Smooth muscle cell of trachea (primary cell): ENCODE measurements at places on chromosomes 2 and 18. TPM values are rescaled to one million over a fixed set of nuclear protein-coding genes. Genes with fewer than 3 reads are reported as not detected.

The GALM gene
- total RNA-seq, result 64.7 and 64.8 TPM in 2 replicates

The EVX2 gene
- not detected in 2 replicates for total RNA-seq

The COL5A2 gene
- total RNA-seq, result 279 and 388 TPM in 2 replicates

The COL4A3 gene
- 0.17 and 0.29 TPM in 2 replicates for total RNA-seq

The STON1 gene
- 14.4 and 16.4 TPM in 2 replicates for total RNA-seq

The PLGLB2 gene
- total RNA-seq, result 2.0 TPM in 1 of 2 replicates, not detected in the other

The BMP10 gene
- not detected in 2 replicates for total RNA-seq

The KYNU gene
- total RNA-seq, result 1.2 and 5.3 TPM in 2 replicates

The TUBB8B gene
- not detected in 2 replicates for total RNA-seq

The PLEKHH2 gene
- 2.5 and 5.7 TPM in 2 replicates for total RNA-seq

The GCKR gene
- total RNA-seq, result 0.17 and 1.0 TPM in 2 replicates

The CNOT9 gene
- total RNA-seq, result 33.4 and 40.7 TPM in 2 replicates

The GMPPA gene
- 56.4 and 62.4 TPM in 2 replicates for total RNA-seq

The MAPRE3 gene
- total RNA-seq, result 5.8 and 8.1 TPM in 2 replicates

The NGEF gene
- 0.44 and 4.3 TPM in 2 replicates for total RNA-seq

The DARS1 gene
- 93.5 and 122 TPM in 2 replicates for total RNA-seq

The HOXD4 gene
- total RNA-seq, result not detected in 2 replicates

The ZNF521 gene
- 42.6 and 45.5 TPM in 2 replicates for total RNA-seq

The UGT1A3 gene
- total RNA-seq, result not detected in 2 replicates

The UGT1A5 gene
- not detected in 2 replicates for total RNA-seq

The FAM210A gene
- 22.0 and 28.3 TPM in 2 replicates for total RNA-seq

The MAB21L4 gene
- not detected in 2 replicates for total RNA-seq

The BOLL gene
- total RNA-seq, result not detected in 2 replicates

The CCDC102B gene
- 18.2 and 51.8 TPM in 2 replicates for total RNA-seq

The TMEM169 gene
- 0.29 and 0.50 TPM in 2 replicates for total RNA-seq

The IL36A gene
- not detected in 2 replicates for total RNA-seq

The UGT1A8 gene
- total RNA-seq, result not detected in 2 replicates

The ATAD2B gene
- 7.9 and 18.8 TPM in 2 replicates for total RNA-seq

The FTCDNL1 gene
- 3.3 and 4.5 TPM in 2 replicates for total RNA-seq

The MCEE gene
- 23.5 and 29.8 TPM in 2 replicates for total RNA-seq

The SERPINB2 gene
- total RNA-seq, result 2.6 and 6.5 TPM in 2 replicates

The RUFY4 gene
- not detected in 2 replicates for total RNA-seq

The HOXD13 gene
- total RNA-seq, result not detected in 2 replicates

The IKZF2 gene
- 9.9 and 15.6 TPM in 2 replicates for total RNA-seq

The ANO7 gene
- 0.15 and 0.83 TPM in 2 replicates for total RNA-seq

The PIKFYVE gene
- 36.4 and 38.0 TPM in 2 replicates for total RNA-seq

The CXCR1 gene
- total RNA-seq, result not detected in 2 replicates

The LINC00305 gene
- not detected in 2 replicates for total RNA-seq

The AKAIN1 gene
- not detected in 2 replicates for total RNA-seq

The TUBA3E gene
- not detected in 2 replicates for total RNA-seq

The DNAH7 gene
- 0.66 and 2.3 TPM in 2 replicates for total RNA-seq

The DHRS9 gene
- total RNA-seq, result not detected in 2 replicates

The TRIM43 gene
- total RNA-seq, result not detected in 2 replicates

The ELOA2 gene
- total RNA-seq, result not detected in 2 replicates

The LCT gene
- under 0.01 TPM in 2 replicates for total RNA-seq

The PCBP1 gene
- total RNA-seq, result 47.5 and 66.6 TPM in 2 replicates

The OR6B2 gene
- total RNA-seq, result 0.17 TPM in 1 of 2 replicates, not detected in the other
